ENCODE measurements at places on chromosomes 12 and 14. TPM values are rescaled to one million over a fixed set of nuclear protein-coding genes. Genes with fewer than 3 reads are reported as not detected.

DNA sequence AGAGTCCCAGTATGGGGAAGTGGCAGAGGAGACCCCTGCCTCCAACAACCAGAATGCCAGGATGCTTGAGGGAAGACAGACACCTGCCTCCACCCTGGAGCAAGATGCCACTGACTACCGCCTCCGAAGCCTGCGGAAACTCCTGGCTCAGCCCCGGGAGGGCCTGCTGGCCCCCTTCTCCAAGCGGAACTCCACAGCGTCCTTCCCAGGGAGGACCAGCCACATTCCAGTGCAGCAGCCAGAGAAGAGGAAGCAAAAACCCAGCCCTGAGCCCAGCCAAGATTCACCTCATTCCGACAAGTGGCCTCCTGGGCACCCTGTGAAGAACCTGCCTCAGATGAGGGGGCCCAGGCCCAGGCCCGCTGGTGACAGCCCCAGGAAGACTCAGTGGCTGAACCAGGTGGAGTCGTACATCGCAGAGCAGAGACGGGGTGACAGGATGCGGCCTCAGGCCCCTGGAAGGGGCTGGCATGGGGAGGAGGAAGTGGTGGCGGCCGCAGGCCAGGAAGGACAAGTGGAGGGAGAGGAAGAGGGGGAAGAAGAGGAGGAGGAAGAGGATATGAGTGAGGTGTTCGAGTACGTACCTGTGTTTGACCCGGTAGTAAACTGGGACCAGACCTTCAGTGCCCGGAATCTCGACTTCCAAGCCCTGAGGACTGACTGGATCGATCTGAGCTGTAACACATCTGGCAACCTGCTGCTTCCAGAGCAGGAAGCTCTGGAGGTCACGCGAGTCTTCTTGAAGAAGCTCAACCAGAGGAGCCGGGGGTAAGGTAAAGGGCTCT is 93.7 kb downstream of the B4GALNT3 start:
- no peak for DNase-seq
- H3K36me3 ChIP-seq, result no peaks in the 10 kb centered on the region
- no peak overlapping the region for H3K27ac ChIP-seq
- H3K4me3 ChIP-seq, result no peak overlapping the region
- no peaks in the 10 kb centered on the region for H3K27me3 ChIP-seq

GRCh38 chr12:117380083-117380482 is 18.7 kb upstream of the NOS1 start:
- H3K4me3 ChIP-seq, result no peak overlapping the region
- peaks cover 3% of the 10 kb centered on the region for H3K27me3 ChIP-seq
- no peak for DNase-seq
- no peaks in the 10 kb centered on the region for H3K4me1 ChIP-seq

- peaks cover 3% of the 10 kb centered on the region for H3K4me1 ChIP-seq
- H3K27ac ChIP-seq, result no peak overlapping the region
- no peak for DNase-seq
- H3K4me3 ChIP-seq, result no peak overlapping the region
These were observed 46.4 kb upstream of the CNOT2 start for GRCh38 chr12:70196811-70197281.

GRCh38 chr12:70393787-70394499 is 27.9 kb downstream of the KCNMB4 start:
- no peak overlapping the region for H3K27ac ChIP-seq
- H3K4me1 ChIP-seq, result no peaks in the 10 kb centered on the region
- DNase-seq, result no peak
- no peaks in the 10 kb centered on the region for H3K36me3 ChIP-seq

Gene POLR3B
- 8.8 TPM for total RNA-seq

Gene CAPZA3
- not detected for total RNA-seq

Gene LDHB
- 1,385 TPM for total RNA-seq

GRCh38 chr14:30725763-30726162 is 103.6 kb downstream of the SCFD1 start:
- DNase-seq, result no peak
- no peaks in the 10 kb centered on the region for H3K27me3 ChIP-seq
- no peak overlapping the region for H3K4me3 ChIP-seq
- H3K36me3 ChIP-seq, result peaks cover 14% of the 10 kb centered on the region

Gene FOXA1
- 0.99 TPM for total RNA-seq

DNA sequence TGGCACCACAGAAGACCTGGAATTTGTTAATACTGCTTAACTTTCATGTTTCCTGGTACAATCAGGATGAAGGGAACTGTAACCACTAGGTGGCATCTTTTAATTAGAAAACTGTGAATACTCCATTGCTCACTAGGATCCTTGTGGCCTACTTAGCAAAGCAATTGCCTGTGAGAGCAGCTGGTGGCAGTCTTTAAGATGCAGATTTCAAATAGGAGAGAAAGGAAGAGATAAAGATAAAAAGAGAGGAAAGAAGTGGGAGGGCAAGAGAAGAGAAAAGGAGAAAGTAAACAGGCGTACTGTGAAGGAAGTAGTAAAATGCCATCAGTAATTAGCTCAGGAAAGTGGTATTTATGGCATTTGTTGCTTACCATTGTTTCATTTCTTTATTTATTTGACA is 114.5 kb downstream of the RAD51B start:
- H3K36me3 ChIP-seq, result no peaks in the 10 kb centered on the region
- H3K27ac ChIP-seq, result peak overlapping the region; percentile 34
- H3K27me3 ChIP-seq, result no peaks in the 10 kb centered on the region

DNA sequence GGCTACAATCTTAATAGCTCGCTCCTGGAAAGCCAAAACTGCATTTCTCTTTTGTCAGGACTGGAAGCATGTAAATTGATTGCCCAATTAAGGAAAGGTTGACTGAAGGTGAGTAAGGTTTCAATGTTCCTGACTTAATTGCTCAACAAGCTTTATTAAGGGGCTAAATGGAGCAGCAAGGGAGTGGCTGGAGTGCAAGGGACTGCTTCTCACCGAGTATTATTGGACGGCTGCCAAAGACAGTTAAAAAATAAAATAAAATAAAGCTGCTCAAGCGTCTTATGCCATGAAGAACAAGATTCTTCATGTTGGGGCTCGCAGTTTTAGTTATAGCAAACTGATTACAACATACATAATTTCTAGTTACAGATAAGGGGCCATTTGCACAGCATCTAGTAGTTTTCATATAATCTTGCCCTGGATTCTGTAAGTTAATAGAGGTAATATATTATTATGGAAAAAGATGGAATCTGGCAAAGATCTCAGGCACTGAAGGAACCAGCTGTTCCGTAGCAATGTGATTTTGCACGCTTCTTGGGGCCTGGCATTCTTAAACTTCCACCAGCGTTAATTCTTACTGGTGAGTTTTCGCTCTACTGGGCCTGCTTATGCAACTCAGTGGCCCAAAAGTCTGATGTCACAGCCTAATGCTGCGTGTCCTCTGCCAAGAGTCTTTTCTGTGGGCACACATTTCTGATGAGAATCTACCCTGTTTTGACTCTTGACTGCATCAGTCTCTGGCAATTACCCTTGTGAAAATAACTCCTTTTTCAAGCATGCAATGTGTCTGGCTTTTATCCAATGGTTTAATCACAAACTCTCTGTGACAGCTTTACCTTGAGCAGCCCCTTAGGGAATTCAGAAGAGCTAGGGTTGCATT is 108.5 kb downstream of the SLC38A1 start:
- no peaks in the 10 kb centered on the region for H3K4me1 ChIP-seq
- no peak for DNase-seq
- no peak overlapping the region for H3K4me3 ChIP-seq
- H3K27ac ChIP-seq, result no peak overlapping the region
- H3K27me3 ChIP-seq, result no peaks in the 10 kb centered on the region

DNA sequence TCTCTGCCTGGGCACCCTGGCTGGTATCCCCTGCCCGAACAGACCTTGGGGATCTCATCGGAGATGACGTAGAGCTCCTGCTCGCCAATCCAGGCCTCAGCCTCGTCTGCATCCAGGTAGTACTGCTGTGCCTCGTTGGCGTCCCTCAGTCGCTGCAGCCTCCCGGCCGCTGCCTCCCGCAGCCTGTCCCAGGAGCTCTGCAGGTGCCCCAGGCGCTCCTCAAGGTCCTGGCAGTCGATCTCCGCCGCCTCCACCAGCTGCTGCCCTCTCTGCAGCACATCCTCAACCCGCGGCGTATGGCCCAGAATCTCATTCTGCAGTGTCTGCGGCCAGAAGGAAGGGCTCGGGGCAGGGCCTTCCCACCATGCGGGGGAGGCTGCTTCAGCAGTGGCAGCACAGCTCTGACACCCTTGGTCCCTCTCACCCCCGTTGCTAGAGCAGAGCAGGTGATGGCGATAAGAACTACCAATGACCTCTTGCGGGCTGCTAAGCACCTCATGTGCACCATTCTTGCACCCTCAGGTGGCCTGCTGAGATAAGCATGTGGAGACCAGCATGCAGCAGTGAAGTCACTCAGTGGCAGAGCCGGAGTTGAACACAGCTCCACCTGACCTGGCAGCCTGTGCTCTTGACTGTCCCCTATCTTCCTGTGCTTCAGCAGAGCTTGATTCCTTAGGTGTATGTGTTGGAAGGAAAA is 71.0 kb downstream of the PLEKHG3 start:
- no peak overlapping the region for H3K27ac ChIP-seq
- no peak for DNase-seq
- H3K4me1 ChIP-seq, result no peaks in the 10 kb centered on the region
- no peak overlapping the region for H3K4me3 ChIP-seq

DNA sequence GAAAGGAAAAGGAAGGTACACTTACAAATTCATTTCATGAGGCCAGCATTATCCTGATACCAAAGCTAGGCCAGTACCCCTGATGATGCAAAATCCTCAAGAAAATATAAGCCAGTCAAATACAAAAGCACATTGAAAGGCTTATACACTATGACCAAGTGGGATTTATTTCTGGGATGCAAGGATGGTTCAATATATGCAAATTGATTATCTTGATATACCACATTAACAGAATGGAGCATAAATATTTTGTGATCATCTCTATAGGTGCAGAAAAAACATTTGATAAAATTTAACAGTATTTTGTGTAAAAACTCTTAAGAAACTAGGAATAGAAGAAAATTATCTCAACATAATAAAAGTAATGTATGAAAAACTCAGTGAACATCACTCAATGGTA is 97.0 kb upstream of the BCAT1 start:
- no peaks in the 10 kb centered on the region for H3K36me3 ChIP-seq
- no peaks in the 10 kb centered on the region for H3K27me3 ChIP-seq
- no peak overlapping the region for H3K27ac ChIP-seq
- DNase-seq, result no peak
- no peak overlapping the region for H3K4me3 ChIP-seq

DNA sequence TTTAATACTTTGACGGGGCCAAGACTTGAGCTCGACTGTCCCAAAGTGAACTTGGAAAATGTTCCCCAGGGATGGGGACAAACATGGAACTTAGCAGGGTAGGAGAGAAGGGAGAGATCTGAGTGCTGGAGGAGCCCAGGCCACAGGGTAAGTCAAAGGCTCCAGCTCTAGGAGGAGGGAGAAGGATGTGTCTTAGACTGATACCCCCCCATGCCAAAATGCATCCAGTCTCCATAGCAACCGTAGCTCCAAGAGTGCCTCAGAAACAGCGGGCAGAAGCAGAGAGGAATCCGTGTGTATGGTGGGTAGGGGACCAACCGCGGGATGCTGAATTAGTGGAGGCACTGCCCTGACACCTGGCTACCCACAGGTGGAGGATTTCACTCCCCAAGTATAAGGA is 845 bp upstream of the AGAP2 start:
- peak overlapping the region; percentile 80 for H3K4me3 ChIP-seq
- no peaks in the 10 kb centered on the region for H3K36me3 ChIP-seq
- DNase-seq, result peak; percentile 21
- H3K4me1 ChIP-seq, result peaks cover 24% of the 10 kb centered on the region
- H3K27me3 ChIP-seq, result peaks cover 95% of the 10 kb centered on the region
- no peak overlapping the region for H3K27ac ChIP-seq

DNA sequence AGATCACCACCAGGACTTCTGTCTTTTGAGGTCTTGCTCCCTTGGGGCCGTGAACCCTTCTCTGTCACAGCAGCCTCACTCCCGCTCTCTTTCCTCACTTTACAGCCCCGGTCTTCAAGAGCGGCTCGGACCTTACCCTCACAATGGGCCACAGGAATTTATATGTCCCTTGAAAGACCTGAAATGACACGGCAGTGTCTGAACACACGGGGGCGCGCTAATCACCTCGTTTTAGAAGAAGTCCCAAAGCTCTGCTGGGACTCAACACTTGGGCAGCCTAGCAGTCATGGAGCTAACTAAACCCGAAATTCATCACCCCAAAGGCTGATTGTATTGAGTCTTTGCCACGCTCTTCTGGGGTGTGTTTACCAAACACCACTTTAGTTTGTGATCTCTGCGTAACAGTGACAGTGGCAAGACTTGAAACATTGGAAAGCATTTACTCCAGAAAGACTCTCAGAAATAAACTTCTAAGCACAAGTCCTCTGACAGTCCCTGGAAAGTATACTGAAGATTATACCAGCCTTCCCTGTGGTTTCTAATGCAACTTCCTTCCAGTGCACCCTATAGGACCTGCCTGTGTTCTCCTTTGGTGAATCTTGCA is 29.0 kb downstream of the SERPINA11 start:
- peaks cover 12% of the 10 kb centered on the region for H3K4me1 ChIP-seq
- H3K27ac ChIP-seq, result no peak overlapping the region
- H3K27me3 ChIP-seq, result no peaks in the 10 kb centered on the region
- H3K4me3 ChIP-seq, result no peak overlapping the region
- peak; percentile 89 for DNase-seq

- DNase-seq, result peak; percentile 68
- peaks cover 11% of the 10 kb centered on the region for H3K27me3 ChIP-seq
- H3K27ac ChIP-seq, result no peak overlapping the region
- no peak overlapping the region for H3K4me3 ChIP-seq
- no peaks in the 10 kb centered on the region for H3K36me3 ChIP-seq
These were observed 204.3 kb downstream of the KIF26A start for GRCh38 chr14:104342435-104343293.

Gene CCND2
- total RNA-seq, result 103 TPM

DNA sequence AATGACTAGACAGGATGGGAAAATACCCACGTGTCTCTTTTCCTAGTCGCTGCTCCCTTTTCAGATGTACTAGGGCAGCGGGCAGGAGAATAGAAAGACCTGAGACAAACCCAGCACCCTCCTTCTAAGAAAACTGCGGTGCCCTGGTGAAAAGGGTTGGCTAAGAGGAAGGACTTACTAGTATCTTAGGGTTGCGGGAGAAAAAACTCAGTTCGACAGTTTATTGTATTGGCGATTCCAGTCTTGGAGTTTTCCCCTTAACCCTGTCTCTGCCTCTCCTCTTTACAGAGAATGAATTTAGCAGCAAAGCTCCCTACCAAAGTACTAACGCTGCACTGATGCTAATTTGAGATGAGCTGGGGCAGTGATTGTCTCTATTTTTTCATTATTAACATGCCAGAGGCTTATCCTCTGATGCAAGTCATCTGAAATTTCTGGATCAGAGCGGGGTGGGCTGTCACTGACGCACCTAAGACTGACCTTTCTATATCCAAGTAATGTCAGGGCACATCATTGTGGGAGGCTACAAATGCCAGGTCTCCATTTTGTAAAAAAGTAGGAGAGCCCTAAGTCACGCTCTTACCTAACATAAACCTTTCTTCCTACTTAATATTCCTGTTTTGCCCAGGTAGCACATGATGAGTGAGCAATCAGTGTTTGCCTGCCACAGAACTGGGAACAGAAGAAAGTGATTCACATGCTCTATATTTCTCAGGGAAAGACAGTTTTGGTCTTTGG is 916 bp upstream of the PAWR start:
- H3K4me1 ChIP-seq, result peaks cover 27% of the 10 kb centered on the region
- H3K36me3 ChIP-seq, result no peaks in the 10 kb centered on the region
- H3K27me3 ChIP-seq, result no peaks in the 10 kb centered on the region
- H3K4me3 ChIP-seq, result peak overlapping the region; percentile 94

Gene EFS
- 74.3 TPM for total RNA-seq

- no peak overlapping the region for H3K27ac ChIP-seq
- H3K4me1 ChIP-seq, result peaks cover 40% of the 10 kb centered on the region
- DNase-seq, result no peak
- peak overlapping the region; percentile 87 for H3K4me3 ChIP-seq
- no peaks in the 10 kb centered on the region for H3K27me3 ChIP-seq
These were observed 1.4 kb downstream of the KTN1 start for GRCh38 chr14:55581342-55581771.
